ENCODE measurements at places on chromosomes 4 and X.

DNA sequence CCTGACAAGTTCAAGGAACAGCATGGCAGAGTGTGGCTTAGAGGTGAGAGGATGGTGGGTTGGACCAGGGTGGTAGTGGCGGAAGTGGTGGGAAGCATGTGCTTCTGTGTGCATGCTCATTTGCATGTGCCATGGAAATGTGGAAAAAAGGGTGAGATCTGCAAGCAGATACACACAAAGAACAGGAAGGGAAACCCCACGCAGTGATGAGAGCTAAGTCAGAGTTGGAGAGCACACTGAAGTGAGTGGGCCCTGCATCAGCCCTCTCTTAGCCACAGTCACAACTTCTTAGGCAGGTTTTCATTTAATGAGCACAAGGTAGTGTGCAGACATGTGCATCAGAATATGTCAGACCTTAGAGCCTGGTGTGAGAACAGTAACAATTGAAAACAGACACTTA lies 483.8 kb downstream of the AFF2 start:
- no peak for DNase-seq

GRCh38 chrX:32745323-32745722 lies 466.0 kb downstream of the DMD start:
- no peak for DNase-seq

- no peak for DNase-seq
Observed at GRCh38 chrX:30309139-30309571, at the start of gene NR0B1. Gene NR0B1 (minus strand): TSS chrX:30309390. CDS start chrX:30309363, 27 bp downstream.

DNA sequence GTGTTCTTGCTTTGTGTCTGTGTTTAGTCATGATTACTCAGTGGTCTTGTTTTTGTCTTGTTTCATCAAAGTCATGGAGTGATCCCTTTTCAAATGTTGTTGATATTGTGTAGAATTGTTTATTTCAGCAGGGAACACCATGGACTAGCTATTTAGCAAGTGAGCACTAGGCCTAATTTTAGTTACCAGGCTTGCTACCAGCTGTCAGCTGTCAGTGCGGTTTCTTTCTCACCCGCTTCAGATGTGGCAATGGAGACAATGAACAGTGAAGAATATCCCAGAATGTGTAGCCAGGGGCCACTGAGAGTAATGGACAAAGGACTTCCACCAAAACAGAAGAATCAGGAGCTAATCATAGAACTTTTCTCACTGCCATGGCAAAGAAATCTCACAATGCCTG lies 432.8 kb upstream of the FMR1 start:
- no peak for DNase-seq

DNA sequence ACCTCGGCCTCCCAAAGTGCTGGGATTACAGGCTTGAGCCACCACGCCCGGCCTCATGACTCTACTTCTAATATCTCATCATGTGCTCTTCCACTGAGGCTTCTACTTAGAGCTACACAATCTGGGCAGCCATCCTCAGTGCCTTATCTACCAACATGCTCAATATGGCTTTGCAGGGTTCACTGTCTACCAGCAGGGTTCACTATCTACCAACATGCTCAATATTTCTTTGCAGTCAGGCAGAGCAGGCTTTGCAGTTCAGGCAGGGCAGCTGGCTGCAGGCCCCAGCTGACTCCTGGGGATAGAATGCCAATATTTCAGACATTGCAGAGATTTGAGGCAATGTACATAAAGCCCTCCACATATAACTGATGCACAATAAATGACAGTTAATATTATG lies 47.5 kb downstream of the PKD2 start:
- no peak for DNase-seq

GRCh38 chr4:81676537-81676936 lies 204.8 kb upstream of the RASGEF1B start:
- no peak for DNase-seq

DNA sequence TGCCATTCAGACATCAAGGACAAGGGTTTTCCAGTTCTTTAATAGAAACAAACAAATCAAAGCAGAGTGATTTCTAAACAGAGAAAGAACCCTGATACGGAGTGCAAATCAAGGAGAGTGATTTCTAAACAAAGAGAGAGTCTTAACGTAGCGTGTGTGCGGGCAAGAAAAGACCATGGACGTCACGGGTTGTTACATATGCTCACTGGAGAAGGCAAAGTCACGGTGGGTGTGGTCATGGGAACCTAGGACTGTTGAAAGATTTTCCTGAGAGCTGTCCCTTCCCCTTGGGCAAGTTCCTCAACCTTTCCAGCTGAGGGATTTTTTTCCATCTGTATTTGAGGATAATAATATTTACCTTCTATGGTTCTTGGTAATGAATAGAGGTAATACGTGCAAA lies 95.0 kb upstream of the SLC34A2 start:
- DNase-seq, result no peak

DNA sequence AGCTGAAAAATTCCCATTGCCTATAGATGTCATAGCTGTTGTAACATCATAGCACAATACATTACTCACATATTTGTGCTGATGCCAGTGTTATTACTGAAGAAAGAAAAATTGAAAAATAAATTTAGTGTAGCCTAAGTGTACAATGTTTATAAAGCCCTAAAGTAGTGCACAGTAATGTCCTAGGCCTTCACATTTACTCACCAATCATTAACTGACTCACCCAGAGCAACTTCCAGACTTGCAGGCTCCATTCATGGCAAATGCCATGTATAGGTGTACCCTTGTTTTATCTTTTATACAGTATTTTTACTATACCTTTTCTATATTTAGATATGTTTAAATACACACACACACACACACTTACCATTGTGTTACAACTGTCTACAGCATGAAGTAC lies 265.4 kb upstream of the MAGEB18 start:
- DNase-seq, result no peak

GRCh38 chr4:38531141-38531727 lies 132.8 kb upstream of the KLF3 start:
- DNase-seq, result no peak

DNA sequence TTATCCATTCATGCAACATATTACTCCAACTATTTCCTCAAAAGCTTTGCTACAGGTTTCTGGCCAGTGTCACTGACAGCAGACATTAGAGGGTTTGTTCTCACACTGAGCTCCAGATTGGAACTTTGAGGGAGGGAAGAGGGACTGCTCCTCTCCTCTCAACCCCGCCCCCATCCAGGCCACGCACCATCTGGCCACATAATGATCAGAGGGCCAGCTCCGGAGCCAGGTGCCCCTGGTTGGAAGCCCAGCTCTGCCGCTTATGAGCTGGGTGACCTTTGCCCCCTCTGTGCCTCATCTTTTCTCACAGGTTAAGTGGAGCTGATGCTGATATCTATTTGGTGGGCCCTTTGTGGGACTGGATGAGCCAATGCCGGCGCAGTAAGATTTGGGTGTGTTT lies 55.8 kb downstream of the C4orf50 start:
- no peak for DNase-seq

Data from activated CD8-positive, alpha-beta memory T cell treated with anti-CD3 and anti-CD28 coated beads for 24 hours (primary cell).